ENCODE measurements at places on chromosomes 3 and 15.
A peak's percentile ranks its signal among the peaks of the same experiment; 100 is the strongest.

GRCh38 chr15:41494190-41494921, 682 bp downstream of the ITPKA start:
- peak; percentile 23 for DNase-seq

GRCh38 chr3:137116619-137117018, 158.8 kb downstream of the IL20RB start:
- no peak for DNase-seq

DNA sequence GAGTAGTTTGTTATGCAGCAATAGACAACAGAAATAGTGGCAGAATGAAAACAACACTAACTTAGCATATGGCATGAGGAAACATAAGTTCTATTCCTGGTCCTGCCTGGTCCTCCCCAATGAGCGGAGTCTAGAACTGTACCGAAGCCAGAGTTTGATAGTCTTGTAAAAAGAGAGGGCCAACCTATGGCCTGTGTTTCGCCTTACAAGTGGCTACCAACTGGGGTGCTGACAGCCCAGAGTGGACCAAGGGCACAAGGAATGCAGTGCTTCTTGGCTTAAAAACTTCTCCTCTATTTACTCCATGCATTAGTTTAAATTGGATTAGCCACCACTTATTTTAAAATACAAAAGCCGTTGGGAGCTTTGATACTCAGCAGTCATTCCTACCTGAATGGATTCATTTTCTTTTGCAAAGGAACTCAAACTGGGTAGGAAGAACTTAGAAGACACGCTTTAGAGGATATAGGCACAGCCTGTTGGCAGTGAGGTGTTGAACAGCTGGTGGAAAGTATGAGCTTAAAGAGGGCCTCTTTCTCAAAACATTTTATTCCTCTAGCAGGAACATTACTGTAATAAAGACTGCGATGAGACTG, 302.9 kb downstream of the PLCL2 start:
- no peak for DNase-seq

- DNase-seq: no peak
These were observed 542.3 kb upstream of the ROBO2 start for GRCh38 chr3:76497636-76498035.

- no peak for DNase-seq
These were observed 121.4 kb downstream of the ADCY5 start for GRCh38 chr3:123327480-123327879.

Data from stimulated activated CD4-positive, alpha-beta T cell treated with anti-CD3 and anti-CD28 coated beads, Interleukin-4, amount 100 ng/mL, for 4 hours (primary cell).